HepG2 (cell line): ENCODE measurements at places on chromosomes 1 and 21. TPM values are rescaled to one million over a fixed set of nuclear protein-coding genes. Genes with fewer than 3 reads are reported as not detected.

WNT2B gene
- 0.04 and 0.11 TPM in 2 replicates for total RNA-seq

OR10Z1 gene
- not detected in 2 replicates for total RNA-seq

SPATC1L gene
- total RNA-seq = 2.8 and 3.3 TPM in 2 replicates

PRAMEF33 gene
- not detected in 2 replicates for total RNA-seq

LAMC1 gene
- 70.8 and 137 TPM in 2 replicates for total RNA-seq

SPAG17 gene
- total RNA-seq = not detected in 2 replicates

BMP8B gene
- total RNA-seq = 0.14 and 0.29 TPM in 2 replicates

DNA sequence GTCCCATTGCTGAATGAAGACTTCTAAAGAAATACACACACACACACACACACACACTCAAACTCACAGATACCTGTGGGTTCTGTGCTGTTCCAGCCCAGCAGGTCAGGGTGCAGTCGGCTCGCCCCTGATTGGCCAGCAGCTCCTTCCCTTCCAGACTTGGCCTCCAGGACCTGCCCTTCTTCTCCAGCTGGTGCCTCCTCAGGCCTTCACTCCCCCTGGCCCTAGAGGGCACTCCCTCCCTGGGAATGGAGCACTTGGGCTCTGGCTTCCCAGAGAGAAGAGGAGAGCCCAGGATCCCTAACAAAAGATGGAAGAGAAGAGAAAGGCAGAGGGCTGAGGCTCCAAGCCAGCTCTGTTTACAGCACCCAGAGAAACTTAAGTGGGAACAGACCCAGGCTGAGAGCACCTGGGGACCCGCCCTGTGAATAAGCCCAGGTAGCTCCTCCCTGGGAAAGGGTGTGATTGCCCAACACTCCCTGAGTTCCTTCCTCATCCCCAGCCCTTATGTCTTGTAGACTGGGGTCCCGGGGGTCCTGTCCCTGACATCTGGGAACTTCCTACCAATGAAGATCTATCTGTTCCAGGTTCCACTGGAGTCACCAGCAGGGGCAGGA is at the start of gene PGLYRP3:
PGLYRP3 (minus strand) TSS at position 383 of the 617 bp plus-strand sequence. CDS start 2,287 bp downstream, outside the sequence.
- H3K27me3 ChIP-seq = no peaks in the 10 kb centered on the region; the same call in 1 of the 2 replicates
- H3K27ac ChIP-seq = no peak within 1 kb of the TSS
- no peak within 1 kb of the TSS for H3K4me3 ChIP-seq
- no peak for DNase-seq

DNA sequence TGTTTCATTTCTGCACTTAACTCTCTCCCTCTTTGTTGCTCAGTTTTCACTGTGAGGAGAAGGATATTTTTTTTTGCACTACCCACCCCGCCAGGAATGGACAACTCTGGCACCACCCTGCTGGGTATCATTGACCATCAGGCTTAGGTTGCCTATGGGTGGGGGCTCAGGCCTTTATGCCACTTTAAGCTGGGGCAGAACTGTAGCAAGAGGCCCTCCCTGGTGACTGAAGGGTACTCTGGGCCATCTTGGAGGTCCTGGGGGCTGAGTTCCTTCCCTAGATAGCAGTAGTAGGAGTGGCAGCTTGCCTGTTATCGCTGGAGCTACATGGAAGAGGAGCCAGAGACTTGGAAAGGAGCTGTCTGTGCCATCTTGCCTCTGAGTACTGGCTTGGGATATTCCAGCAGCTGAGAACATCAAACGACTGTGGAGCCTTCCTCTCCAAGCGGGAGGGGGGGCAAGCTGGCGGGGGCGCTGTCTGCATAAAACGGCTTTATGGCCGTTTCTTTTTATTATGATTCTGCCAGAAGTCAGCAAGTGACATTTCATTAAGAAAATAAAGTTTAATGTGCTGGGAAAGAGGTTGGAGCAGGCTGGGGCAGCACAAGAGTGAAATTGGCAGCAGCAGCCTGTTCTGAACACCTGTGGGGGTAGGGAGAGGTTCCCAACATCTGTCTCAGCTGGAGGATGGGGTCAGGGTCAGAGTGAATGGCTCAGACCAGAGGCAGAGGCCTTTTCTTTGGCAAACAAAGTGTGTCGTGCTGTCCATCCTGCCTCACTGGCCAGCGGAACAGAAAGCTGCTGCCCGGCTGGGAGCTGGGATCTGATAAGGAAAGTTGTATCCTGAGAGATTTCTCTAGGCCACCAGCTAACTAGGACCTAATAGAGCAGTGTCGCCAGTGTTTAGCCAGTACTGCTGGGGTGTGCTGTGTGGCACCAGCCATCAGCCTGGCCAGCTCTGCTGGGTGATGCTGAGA is 32.9 kb downstream of the TMEM53 start:
- H3K4me1 ChIP-seq = no peaks in the 10 kb centered on the region
- no peak overlapping the region for H3K4me3 ChIP-seq
- no peak for DNase-seq

- no peak overlapping the region for H3K4me3 ChIP-seq
- no peaks in the 10 kb centered on the region for H3K36me3 ChIP-seq
- no peak for DNase-seq
- H3K4me1 ChIP-seq = peaks cover 18% of the 10 kb centered on the region
- H3K27me3 ChIP-seq = no peaks in the 10 kb centered on the region
- H3K27ac ChIP-seq = no peak overlapping the region
Measured at GRCh38 chr1:63723602-63724001, 50.2 kb upstream of the ROR1 start.

DNA sequence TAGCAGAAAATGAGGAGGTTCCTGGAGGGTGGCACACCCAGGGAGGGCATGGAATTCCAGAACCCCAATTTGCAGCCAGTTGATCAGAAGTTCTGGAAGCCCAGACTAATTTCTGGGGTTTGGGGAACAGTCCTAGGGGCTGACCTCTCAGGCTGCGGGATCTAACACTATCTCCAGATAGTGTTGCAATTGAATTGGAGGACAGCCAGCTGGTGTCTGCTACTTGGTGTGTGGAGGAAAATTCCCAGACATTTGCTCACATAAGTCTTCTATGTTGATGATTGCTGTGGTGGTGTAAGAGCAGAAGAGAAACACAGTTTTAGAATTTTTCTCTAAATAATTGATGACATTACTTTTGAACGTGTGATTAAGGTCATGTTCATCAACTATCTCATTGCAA is 154.3 kb upstream of the RNPC3 start:
- no peaks in the 10 kb centered on the region for H3K4me1 ChIP-seq
- DNase-seq = no peak
- H3K4me3 ChIP-seq = no peak overlapping the region
- H3K27ac ChIP-seq = no peak overlapping the region
- H3K36me3 ChIP-seq = no peaks in the 10 kb centered on the region

DNA sequence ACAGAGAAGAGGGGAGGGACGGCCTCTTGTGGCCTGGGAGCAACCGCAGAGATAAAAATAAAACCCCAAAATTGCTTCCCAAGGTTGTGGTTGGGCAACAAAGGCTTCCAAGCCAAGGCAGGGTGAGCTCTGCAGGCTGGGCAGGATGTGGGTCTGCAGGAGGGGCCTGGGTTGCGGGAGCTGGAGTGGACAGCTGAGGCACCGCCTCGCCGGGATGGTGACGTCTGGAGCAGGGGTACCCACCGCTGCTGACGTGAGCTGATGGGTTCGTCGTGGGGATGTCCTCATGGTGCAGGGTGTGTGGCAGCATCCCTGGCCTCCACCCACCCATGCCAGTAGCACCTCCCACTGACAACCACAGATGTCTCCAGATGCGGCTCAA is 3.7 kb downstream of the AURKAIP1 start:
- H3K4me1 ChIP-seq = peaks cover 30% of the 10 kb centered on the region
- no peak overlapping the region for H3K4me3 ChIP-seq
- no peaks in the 10 kb centered on the region; the same call in 2 of the 3 replicates for H3K27me3 ChIP-seq
- no peak for DNase-seq
- H3K36me3 ChIP-seq = peaks cover 3% of the 10 kb centered on the region; the same call in 1 of the 2 replicates
- H3K27ac ChIP-seq = no peak overlapping the region

DNA sequence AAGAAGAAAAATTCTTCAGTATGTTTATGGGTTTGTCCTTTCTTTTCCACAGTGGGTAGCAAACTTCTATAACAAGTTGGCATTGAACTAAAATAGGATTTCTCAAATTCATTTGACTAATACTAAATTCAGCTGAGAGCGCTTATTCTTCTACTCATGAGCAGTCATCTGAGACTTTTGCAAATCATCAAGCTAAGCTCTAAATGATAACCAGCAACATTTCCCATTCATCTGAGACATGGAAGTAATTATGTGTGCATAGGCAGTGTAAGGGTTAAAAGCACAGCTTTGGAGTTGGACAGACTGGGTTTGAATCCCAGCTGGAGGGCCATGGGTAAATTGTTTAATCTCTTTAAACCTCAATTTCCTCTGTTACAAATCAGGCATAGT is 18.3 kb upstream of the CNR2 start:
- H3K27ac ChIP-seq = no peak overlapping the region
- H3K4me1 ChIP-seq = peaks cover 1% of the 10 kb centered on the region
- no peak overlapping the region for H3K4me3 ChIP-seq
- no peaks in the 10 kb centered on the region for H3K36me3 ChIP-seq
- H3K27me3 ChIP-seq = peaks cover 13% of the 10 kb centered on the region; the same call in 1 of the 3 replicates
- no peak for DNase-seq

DNA sequence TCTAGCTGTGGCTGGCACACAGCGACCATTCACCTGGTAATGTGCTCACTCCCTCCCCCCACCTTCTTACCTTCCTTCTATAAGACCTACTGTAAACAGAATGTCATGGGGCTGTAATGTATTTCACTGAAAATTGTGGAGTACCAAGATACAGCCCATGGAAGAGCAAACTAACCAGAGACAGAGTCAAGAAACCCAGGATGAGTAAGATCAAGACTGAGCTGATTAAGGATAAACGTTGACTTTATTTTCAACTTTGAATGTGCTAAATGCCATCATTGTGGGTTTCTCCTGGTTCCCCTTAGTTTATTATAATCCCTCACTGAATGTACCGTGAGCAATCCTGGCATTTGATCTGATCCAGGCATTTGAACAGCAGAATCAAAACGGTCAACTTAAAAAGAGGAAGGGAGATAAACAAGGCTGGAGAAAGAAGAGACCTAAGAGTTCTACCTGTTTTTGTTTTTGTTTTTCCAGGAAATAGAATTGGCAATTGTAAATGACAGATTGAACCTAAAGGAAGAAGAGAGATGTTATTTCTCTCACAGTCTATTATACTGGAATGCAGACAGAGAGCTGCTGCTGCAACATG is 16.1 kb upstream of the ATP1B1 start:
- no peak overlapping the region for H3K27ac ChIP-seq
- no peaks in the 10 kb centered on the region for H3K27me3 ChIP-seq
- no peak overlapping the region for H3K4me3 ChIP-seq
- no peaks in the 10 kb centered on the region for H3K36me3 ChIP-seq

DNA sequence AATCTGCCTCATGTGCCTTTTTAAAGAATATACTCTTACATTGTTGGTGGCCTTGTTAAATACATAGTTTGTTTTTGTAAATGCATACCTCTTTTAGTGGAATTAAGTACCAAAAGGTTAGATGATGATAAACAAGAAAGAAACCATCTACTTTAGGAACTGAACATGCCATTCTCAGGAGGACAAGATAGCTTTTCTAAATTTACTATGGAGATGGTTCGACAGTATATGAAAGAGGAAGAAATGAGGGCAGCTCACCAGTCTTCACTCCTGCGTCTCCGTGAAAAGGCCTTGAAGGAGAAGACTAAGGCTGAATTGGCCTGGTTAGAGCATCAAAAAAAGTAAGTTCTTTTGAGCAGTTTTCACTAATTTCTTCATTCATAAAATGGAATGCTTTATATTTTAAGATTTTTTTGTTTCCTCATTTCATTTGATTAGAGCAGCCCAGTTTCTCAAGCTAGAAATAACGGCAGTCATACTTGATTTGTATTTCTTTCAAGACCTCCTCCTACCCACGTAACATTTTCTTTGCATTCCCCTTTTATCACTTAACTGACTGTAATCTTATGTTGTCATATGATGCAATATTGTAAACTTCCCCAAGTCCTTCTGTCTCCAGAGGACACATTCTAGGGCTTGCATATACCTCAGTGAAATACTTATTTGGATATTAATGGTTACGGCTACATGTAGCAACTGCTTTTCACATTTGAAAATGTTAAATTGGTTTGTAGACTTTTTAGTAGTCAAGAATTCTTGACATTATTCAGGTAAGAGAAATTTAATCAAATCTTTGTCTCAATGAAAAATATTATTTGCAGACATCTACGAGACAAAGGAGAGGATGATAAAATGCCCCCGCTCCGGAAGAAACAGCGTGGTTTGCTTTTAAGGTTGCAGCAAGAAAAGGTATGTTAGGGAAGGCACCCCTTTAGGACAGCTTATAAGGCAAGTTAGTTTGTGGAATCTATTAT is 99.3 kb downstream of the CEP350 start:
- no peaks in the 10 kb centered on the region for H3K27me3 ChIP-seq
- peaks cover 54% of the 10 kb centered on the region for H3K36me3 ChIP-seq
- H3K27ac ChIP-seq = no peak overlapping the region
- H3K4me1 ChIP-seq = no peaks in the 10 kb centered on the region
- no peak for DNase-seq

DNA sequence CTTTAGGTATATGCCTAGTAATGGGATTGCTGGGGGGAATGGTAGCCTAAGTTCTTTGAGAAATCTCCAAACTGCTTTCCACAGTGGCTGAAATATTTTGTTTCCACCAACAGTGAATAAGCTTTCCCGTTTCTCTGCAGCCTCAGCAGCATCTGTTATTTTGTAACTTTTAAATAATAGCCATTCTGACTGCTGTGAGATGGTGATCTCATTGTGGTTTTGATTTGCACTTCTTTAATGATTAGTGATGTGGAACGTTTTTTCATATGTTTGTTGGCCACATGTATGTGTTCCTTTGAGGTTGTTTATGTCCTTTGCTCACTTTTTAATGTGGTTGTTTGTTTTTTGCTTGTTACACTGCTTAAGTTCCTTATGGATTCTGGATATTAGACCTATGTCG is 237.4 kb downstream of the CENPF start:
- peaks cover 2% of the 10 kb centered on the region; the same call in 1 of the 3 replicates for H3K27me3 ChIP-seq
- H3K4me3 ChIP-seq = no peak overlapping the region
- H3K4me1 ChIP-seq = no peaks in the 10 kb centered on the region
- no peak overlapping the region for H3K27ac ChIP-seq
- no peaks in the 10 kb centered on the region for H3K36me3 ChIP-seq

GRCh38 chr1:222909586-222909985 is 94.7 kb downstream of the DISP1 start:
- no peak for DNase-seq
- no peaks in the 10 kb centered on the region for H3K4me1 ChIP-seq
- no peak overlapping the region for H3K4me3 ChIP-seq
- no peaks in the 10 kb centered on the region for H3K27me3 ChIP-seq

GRCh38 chr1:32969566-32969965 is 5.0 kb upstream of the RNF19B start:
- no peak overlapping the region for H3K27ac ChIP-seq
- H3K27me3 ChIP-seq = peaks cover 4% of the 10 kb centered on the region; the same call in 1 of the 2 replicates
- peaks cover 11% of the 10 kb centered on the region for H3K4me1 ChIP-seq
- no peaks in the 10 kb centered on the region for H3K36me3 ChIP-seq
